ENCODE measurements at places on chromosomes 1 and 21.

- peak; percentile 47 for DNase-seq
Measured at GRCh38 chr1:230067419-230067870, 407 bp downstream of the GALNT2 start.

GRCh38 chr1:48082271-48082962 is 85.2 kb upstream of the TRABD2B start:
- no peak for DNase-seq

GRCh38 chr1:148263128-148263905 is 111.2 kb upstream of the NBPF11 start:
- DNase-seq, result peak; percentile 75

- peak; percentile 53 for DNase-seq
Measured at GRCh38 chr1:198934901-198935305, 296.1 kb downstream of the PTPRC start.

DNA sequence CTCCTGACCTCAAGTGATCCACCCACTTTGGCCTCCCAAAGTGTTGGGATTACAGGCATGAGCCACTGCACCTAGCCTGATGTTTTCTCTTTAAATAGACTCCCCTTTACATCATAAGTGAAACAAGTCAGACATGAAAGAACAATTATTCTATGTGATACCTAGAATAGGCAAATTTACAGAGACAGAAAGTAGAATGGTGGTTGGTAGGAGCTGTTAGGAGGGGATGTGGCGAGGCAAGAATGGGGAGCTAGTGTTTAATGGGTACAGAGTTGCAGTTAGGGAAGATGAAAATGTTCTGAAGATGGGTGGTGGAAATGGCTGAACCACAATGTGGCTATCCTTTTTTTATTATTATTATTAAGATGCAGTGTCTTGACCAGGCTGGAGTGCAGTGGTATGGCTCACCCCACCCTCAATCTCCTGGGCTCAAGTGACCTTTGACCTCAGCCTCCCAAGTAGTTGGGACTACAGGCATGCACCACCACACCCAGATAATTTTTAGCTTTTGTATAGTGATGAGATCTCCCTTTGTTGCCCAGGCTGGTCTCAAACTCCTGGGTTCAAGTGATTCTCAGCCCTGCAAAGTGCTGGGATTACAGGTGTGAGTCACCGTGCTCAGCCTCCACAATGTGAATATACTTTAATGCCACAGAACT is 28.4 kb downstream of the ELF3 start:
- no peak for DNase-seq

- DNase-seq, result no peak
Measured at GRCh38 chr1:36559061-36559460, 76.3 kb upstream of the CSF3R start.

DNA sequence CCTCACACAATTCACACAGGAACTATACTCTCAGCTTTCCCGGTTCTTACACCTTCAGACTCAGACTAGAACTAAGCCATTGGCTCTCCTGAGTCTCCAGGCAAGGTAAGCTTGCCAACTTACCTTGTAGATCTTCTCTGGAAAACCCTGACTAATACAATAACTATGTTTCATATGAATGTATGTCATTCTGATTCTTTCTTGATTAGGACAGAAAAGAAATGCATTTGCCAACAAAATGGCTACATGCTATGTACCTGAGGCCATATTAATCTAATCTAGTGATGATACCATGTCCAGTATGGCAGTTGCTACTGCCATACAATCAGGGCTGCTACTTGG is 9.8 kb upstream of the ZSWIM5 start:
- no peak for DNase-seq

DNA sequence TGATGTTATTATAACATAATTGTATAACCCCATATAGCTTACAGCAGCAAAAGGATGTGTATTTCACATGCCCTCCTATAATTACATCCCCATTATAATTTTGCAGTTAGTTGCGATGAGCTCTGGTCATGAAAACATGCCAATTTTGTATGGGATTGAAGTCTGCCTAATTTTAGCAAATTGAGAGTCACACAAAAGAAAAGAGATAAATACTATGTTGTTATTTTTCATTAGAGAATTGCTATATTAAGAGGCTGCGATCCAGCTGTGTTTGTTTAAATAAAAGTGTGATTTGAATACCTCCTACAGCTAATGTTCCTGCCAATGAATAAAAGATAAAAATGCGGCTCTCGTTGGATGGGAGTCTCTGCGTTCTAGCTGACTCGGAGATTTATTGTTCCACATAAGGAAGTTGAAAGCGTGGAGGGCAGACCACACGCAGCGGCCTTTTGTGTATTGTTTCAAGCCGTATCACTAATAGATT is 461.0 kb upstream of the NFIA start:
- DNase-seq, result no peak
